GM04503 (cell line): ENCODE measurements at places on chromosomes 5 and 9.
A peak's percentile ranks its signal among the peaks of the same experiment; 100 is the strongest.

GRCh38 chr9:23379842-23380241 lies 446.2 kb downstream of the ELAVL2 start:
- no peak for DNase-seq

- peak; percentile 68 for DNase-seq
Observed at GRCh38 chr9:120692901-120693699, 21.2 kb downstream of the MEGF9 start.

- no peak for DNase-seq
Observed at GRCh38 chr9:117403848-117404247, 11.0 kb downstream of the ASTN2 start.

DNA sequence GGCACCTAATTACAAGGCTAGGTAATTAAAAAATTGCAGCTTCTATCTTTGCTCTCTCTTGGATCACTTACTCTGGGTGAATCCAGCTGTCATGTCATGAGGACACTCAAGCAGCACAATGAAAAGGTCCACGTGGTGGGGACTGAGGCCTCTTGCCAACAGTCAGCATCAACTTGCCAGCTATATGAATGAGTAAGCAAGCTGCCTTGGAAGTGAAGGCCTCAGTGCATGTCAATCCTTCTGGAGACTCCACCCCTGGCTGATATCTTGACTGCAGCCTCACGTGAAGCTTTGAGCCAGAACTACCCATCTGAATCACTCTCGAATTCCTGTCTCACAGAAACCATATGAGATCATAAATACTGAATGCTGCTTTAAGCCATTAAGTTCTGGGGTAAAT lies 140.5 kb downstream of the SNX18 start:
- no peak for DNase-seq

- DNase-seq: no peak
Observed at GRCh38 chr5:140588311-140589070, 23.9 kb downstream of the SLC35A4 start.

GRCh38 chr9:102867488-102867887 lies 127.6 kb upstream of the CYLC2 start:
- no peak for DNase-seq
